ENCODE measurements at places on chromosomes 13 and 19. TPM values are rescaled to one million over a fixed set of nuclear protein-coding genes. Genes with fewer than 3 reads are reported as not detected.

- DNase-seq = peak; percentile 47
These were observed 284.1 kb upstream of the ZNF507 start for GRCh38 chr19:32061315-32061714.

DNA sequence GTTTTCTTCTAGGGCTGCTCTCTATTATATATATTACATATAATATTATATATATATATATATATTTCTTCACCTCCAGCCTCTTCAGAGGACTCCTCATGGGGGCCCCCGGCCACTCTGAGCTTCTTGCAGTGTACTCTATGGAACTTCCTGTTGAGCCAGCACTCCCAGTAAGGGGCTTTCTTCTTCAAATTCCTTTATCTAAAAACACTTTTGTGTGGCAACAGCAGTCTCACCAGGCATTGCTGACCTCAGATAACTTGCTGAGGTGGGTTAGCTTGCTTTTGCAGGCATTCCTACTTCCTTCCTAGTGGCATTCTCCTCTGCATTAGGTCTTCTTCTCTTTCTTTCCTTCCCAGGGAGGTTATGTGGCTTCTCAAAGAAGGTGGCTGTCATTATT is 381.5 kb downstream of the MYO16 start:
- peak; percentile 74 for DNase-seq

- DNase-seq = no peak
These were observed 4.9 kb upstream of the HAUS5 start for GRCh38 chr19:35607661-35608060.

DNA sequence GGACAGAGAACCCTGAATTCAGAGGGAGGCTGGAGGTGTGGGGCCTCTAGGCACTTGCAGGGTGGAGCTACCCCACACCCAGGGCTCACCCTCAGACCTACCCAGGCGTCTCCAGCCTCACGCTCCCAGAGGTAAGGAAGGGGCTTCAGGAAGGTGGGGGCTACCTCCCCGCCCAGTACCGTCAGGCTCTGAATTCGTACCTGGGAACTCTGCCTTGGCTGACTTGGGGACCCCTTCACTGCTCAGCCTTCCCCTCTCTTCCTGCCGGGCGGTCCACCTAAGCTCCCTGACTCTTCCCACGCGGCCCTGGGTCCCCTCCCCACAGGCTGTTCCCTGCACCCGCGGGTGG is 28.5 kb upstream of the PARP4 start:
- DNase-seq = no peak

GJB6 gene
- total RNA-seq = not detected

GRCh38 chr13:110723598-110723997 is 10.1 kb downstream of the ING1 start:
- DNase-seq = no peak

GRCh38 chr13:51770160-51770559 is 33.8 kb downstream of the DHRS12 start:
- peak; percentile 35 for DNase-seq

DNA sequence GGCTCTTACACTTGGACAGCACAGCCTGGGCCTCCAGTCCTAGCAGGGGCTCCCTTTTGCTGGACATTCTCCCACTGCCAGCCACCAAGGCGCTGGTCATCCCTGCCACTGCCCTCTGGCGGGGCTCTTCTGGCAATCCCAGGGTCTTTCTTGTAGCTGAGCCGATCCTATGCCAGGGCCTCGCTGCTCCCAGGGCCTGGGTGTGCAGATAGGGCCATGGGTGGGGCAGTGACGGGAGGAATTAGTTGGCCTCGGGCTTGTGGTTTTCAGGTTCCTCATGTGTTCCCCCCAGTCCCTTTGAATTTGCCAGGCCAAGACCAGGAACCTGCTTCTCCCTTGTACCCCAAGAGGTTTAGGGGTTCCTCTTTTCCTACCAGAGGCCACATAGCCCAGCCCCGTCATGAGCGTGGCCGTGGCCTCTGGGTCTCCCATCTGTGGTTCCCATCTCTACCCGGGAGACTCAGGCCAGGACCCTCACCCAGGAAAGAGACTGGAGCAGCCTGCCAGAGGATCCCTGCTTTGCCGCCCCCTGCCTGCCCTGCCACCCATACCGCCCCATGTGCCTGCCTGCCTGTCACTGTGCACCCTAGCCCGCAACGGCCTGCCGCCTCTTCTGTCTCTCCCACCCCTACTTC is 26.2 kb downstream of the TMED1 start:
- no peak for DNase-seq

DNA sequence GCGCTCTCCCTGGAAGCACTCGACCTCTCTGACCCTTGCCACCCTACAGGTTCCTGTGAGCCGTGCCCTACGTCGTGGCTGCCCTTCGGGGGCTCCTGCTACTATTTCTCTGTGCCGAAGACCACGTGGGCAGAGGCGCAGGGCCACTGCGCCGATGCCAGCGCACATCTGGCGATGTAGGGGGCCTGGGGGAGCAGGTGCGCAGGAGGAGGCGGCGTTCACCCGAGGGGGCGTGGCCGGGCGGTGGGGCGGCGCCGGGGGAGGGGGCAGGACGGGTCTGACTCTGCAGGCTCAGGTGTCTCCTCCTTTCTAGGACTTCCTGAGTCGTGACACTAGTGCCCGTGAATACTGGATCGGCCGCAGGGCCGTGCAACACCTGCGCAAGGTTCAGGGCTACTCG is 26.4 kb downstream of the CLEC4M start:
- peak; percentile 89 for DNase-seq

DNA sequence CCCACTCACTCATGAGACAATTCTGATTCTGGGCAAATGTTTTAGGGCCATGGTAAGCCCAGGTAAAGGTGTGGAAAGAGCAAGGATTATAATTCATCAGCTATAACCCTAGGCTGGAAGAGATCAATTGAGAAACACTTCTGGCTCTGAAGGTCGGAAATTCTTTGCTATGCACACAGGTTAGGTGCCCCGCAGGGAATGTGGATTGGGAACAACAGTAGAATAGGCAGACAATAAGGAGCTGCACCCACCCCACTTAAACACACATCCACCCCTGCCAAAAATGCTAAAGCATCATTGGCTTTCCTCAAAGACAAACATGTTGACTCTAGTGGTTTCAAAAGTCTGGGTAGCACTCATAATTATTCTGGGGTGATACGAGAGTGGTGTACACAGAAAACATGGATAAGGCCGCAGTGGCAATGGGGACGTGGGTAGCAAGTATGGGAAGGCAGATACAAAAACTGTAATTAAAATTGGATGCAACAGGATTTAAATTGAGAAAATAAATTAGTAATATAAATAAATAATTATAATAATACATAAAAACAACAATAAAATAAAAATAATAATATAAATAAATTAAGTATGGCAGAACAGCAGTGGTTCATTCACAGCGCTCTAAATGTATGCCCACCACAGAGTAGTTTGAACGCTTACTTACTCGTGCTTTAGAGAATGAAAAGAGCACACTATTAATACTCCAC is 8.6 kb downstream of the EFNB2 start:
- peak; percentile 85 for DNase-seq

GRCh38 chr13:66560189-66560588 is 669.9 kb downstream of the PCDH9 start:
- no peak for DNase-seq

DNA sequence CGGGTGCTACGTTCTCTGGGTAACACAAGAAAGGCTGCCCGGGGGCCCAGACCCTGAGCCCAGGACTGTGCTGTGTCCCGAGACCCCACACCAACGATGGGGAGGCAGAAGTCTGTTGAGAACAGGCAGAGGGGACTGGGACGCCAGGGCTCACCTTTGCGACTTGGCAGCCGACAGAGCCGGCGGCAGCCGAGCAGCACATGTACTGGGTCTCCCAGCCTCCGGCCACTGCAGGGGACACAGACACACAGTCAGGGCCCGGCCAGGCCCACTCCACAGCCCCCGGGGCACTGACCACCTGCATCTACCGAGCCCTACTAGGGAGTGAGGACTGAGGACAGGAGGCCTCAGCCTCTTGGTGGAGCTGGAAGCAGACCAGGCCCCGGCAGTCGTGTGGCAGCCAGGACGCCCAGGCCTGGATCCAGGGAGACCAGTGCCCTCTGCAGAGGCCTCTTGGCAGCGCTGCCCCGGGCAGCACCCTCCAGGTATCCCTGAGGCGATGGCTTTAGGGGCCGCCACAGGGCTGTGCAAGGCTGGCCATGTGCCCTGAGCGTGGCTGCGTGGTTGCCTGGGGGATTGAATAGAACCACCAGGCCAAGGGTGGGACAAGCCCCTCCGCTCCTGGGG is 5.6 kb upstream of the ATP8B3 start:
- no peak for DNase-seq

DNA sequence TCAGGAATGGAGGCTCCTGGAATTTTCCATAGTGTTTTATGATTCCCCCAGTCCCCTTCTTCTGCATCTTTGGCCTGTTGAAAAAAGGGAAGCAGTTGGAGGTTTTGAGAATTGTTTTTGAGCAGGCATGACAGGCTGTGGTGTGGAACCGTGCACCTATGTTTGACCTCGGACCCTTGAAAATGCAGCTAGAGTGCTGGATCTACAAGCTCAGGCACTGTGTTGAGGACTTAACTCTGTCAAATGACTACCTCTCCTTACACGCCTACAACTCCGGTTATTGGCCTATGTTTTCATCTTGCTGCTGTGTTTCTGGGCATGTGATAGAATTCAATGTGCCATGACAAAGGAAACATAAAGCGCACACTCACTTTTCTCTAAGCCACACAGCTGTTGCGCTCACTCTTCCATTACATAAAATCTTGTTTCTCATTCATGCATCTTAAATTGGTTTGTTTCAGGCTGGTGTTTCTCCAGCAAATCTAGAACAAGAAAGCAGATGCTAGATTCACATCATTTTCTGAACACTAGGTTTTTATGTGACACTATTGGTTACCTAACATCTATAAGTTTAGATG is 616.6 kb downstream of the FGF9 start:
- DNase-seq = no peak

GRCh38 chr13:30585748-30586262 is 31.9 kb upstream of the USPL1 start:
- DNase-seq = no peak

GNG7 gene
- 12.4 TPM for total RNA-seq

PALM gene
- total RNA-seq = 40.8 TPM

- no peak for DNase-seq
These were observed 30.1 kb upstream of the CCDC124 start for GRCh38 chr19:17902701-17903100.

SMIM44 gene
- not detected for total RNA-seq

GRCh38 chr13:26253262-26253786 is 605 bp upstream of the CDK8 start:
- no peak for DNase-seq

DNA sequence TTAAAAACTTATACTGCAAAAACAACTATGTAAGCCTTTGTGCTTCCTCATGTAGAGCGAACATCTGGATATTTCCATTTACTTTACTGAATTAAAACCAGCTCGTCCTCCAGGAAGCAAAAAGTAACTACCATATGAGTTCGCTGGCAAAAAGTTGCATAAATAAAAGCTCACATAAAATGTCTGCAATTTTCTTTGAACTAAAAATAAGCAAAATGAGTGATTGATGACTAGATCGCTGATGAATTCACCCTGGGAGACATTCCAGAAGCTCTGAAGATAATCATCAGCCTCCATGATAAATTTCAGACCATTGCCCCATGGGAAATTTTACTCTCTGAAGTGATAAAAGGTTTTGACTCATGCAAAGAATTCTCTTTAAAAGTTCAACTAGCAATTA is 67.3 kb upstream of the SACS start:
- no peak for DNase-seq
